Psoas muscle (tissue), 8 donors: ENCODE measurements at places on chromosomes 12 and 14.

DNA sequence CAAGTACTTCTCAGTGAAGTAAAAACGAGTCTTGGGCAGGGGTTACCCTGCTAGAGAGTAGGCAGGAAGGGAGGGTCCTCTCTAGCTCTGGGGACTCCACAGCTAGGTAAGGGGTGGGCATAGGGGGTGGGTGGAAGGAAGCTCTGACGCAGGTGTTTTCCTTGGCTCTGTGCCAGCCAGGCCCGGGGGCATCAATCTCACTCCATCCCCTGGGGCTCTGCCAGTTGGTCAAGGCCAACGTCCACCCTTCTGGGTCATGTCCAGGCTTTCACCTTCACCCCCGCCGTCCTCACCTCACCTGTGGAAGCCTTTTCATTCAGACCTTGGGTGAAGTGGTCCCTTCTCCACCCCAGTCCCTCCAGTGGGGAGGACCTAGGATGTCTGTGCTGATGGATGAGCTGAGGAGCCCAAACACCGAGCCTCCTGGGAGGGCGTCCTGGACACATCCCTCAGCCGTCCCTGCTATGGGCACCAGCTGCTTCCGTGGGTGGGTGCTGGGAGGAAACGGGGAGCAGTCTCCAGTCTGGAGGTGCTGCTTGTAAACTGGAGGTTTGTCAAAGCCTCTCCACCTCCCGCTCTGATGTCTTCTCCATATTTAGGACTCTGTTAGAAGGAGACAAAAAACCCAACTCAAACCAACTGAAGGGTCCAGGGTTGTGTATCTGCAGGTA is 71.5 kb upstream of the SFSWAP start:
- no peak for DNase-seq

- DNase-seq = no peak
Measured at GRCh38 chr12:25065035-25065434, 116.1 kb upstream of the BCAT1 start.

GRCh38 chr12:94536040-94536965 is 76.6 kb upstream of the CEP83 start:
- no peak for DNase-seq

DNA sequence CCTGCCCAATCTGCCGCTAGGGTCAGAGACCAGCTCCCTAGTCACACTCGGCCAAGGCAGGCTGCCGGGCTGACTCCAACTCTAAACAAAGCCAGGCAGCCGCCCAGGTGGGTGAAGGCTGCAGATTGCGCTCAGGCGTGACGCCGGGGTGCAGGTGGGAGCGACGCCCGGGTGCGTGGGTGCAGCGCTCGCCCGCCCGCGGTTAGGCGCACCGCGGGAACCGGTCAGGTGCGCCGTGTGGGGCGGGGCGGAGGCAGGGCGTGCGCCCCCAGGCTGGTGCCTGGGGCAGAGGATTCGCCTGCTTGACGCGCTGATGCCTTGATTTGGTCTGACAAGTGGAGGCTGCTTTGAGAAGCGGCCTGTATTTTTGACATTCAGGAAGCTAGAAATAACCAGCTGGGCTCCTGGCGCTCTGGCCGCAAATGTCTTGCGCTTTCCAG is 126.7 kb upstream of the HIF1A start:
- DNase-seq = no peak

GRCh38 chr12:55823419-55823818 is 5.6 kb downstream of the ORMDL2 start:
- no peak for DNase-seq

DNA sequence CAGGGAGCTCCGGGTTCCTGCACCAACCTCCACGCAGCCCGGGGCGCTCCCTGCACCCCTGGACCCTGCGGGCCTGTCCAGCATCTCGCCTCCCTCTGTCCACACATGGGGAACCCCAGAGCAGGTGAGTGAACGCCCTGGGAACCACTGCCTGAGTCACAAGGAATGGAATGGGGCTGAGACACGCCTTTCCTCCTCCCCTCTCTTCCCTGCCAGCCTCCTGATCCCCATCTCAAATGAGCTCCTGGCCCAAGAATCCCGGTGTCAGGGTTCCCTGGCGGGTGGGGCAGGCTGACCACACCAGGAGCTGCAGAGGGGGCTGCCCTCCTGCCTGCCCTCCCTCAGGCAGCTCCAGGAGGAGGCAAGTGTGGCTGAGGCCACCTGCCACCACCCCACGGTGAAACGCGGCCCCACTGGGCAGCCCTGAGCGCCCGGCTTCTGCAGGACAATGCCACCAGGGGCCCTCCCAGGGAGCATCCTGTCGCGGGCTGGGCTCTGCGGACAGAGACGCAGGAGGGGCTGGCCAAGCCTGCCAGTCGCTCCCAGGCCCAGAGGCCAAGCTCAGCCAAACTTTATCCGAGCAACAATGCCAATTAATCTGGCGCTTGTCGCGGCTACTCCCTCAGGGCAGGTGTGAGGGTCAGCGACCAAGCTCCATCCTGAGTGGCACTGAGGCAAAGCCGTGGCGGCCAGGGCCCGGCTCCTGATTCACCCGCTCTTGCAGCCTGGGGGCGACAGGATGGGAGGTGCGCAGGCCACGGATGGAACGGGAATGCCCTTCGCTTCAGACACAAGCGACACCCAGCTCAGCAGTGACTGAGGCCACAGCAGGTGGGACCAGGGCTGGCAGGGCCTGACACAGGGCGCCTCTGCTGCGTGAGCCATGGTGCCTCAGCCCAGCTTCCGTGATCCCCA is 44.3 kb downstream of the GALNT9 start:
- no peak for DNase-seq

DNA sequence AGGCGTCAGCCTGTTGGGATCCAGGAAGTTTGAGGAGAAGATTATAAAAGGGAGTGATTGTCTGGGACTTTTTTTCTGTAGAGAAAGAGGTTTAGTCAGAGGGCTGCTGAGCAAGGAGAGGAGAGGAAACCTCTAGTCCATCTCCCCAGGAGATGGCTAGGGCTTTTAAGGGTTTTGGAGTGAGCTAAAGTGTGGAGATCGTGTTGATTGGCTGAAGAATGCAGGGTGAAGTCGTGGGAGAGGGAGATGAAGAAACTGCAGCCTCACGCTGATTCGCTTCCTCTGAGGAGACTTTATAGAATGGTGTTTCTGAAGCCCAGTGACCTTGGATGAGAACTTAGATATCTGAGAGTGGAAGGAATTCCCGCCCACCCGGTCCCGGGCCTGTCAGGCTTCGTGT is 193.7 kb upstream of the PWP1 start:
- DNase-seq = no peak

DNA sequence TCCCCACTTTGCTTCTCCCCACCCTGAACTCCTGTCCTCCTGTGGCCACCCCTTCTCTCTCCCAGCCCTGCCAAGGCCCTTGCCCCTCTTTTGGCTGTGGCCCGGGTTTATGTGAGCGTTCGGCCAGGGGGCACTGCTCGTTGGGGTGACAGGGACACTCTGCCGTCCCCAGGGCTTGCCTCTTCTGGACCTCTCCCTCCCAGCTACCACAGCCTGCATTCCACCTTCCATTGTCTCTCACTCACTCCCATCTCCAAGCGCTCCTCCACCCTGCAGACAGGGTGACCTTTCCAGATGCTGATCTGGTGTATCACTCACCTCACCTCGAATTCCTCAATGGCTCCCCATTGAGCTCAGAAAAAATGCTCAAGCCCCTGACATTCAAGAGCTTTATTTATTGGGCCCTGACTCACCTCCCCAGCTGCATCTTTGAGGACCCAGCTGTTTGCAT is 1.4 kb downstream of the SERPINA9 start:
- DNase-seq = no peak

GRCh38 chr12:40225984-40226602 is 1.3 kb downstream of the LRRK2 start:
- DNase-seq = no peak

GRCh38 chr12:68139941-68140340 is 19.6 kb downstream of the IFNG start:
- no peak for DNase-seq

GRCh38 chr12:52035926-52036325 is 15.3 kb upstream of the NR4A1 start:
- no peak for DNase-seq

DNA sequence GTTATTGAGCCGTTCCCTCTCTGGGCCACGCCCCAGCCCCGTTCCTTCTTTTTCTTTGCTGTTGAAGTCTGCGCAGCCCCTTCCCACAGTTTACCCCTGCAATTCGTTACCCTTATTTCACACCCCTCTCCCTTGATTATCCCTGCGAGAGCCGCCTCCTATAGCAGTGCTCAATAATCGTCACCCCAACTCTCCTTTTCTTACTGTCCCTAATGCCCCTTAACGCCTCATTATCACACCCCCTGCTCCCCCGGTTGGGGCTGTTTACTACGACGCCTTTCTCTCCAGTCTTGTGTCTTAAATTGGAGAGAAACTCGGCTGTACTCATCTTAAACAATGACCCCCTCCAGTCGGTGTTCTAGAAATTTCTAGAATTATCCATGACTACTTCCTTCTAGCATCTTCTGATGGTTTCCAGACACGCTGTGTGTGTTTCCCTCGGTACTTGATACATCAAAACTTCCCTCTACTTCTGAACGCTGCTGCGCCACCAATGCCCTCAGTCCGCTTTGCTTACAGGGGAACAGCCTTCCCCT is 713 bp upstream of the FBXL14 start:
- no peak for DNase-seq

- DNase-seq = no peak
Measured at GRCh38 chr12:106084014-106084671, 54.6 kb downstream of the NUAK1 start.

DNA sequence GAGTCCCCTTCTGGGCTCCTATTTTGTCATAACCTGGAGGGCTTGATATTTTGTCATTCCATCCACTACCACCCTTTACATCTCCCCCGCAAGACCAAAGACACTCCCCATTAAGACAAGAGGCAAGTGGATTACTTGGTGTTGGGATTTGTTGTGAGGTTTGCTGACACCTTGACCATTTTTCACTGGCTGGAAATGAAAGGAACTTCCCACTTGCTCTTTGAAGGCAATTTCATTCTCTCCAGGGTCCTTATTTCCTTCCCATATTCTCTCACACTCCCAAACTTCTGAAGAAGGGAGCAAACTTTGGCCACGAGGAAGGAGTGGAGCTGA is 14.9 kb downstream of the AGAP2 start:
- DNase-seq = no peak

DNA sequence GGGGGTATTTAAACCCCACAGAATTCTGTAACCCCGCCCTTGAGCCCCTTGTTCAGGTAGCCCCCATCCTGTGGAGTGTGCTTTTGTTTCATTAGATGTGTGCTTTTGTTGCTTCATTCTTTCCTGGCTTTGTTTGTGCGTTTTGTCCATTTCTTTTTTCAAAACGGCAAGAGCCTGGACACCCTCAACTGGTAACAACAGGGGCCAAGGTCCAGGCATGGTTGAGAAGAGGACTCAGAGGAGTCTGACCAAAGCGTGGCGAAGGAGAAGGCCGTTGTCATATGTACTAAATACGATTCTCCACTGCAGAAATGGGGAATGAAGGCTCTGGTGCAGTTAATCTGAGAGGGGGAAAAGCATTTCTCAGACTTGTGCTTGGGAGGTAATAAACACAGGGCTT is 46.0 kb upstream of the GNPNAT1 start:
- DNase-seq = no peak

GRCh38 chr12:684416-684815 is 21.2 kb upstream of the NINJ2 start:
- DNase-seq = no peak

DNA sequence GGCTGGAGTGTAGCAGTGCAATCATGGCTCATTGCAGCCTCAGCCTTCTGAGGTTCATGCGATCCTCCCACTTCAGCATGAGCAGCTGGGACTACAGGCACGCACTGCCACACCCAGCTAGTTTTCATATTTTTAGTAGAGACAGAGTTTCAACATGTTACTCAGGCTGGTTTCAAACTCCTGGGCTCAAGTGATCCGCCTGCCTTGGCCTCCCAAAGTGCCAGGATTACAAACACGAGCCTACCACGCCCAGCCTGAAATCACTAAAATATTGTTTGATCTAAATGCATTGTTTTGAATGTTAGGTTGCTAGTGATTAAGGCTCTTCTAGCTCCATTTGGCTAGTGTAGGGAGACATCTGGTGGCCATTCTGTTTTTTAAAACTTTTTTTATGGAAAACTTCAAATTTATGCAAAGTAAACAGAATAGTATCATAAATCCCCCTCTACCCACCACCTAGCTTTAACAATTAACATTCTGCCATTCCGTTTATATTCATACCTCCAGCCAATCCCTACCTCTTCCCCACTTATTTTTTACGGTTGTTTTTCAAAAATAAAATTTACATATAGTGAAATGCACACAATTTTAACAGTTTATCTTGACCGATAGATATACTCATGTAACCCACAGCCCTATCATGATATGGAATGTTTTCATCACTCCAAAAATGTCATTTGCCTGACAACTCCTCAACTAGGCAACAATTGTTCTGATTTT is 37.8 kb downstream of the MYO1H start:
- DNase-seq = peak; percentile 61

- DNase-seq = no peak
Measured at GRCh38 chr12:499837-500458, 40.2 kb downstream of the B4GALNT3 start.

- DNase-seq = peak; percentile 72
Measured at GRCh38 chr12:120710031-120710804, at the start of gene UNC119B. UNC119B (plus strand) TSS chr12:120710458; CDS start chr12:120710475, 17 bp downstream.

DNA sequence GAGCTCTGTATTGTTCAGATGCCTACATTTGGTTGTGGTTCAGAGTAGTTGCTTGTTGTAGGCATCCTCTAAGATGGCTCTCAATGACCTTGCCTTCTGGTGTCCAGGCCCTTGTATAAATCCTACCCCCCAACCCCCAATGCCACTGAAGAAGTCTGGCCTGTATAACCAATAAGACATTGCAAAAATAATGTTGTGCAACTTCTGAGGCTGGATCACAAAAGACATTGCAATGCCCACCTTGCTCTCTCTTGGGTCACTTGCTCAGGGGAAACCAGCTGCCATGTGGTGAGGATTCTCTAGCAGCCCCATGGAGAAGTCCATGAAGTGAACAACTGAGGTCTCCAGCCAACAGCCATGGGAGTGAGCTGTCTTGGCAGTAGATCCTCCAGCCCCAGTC is 234.0 kb upstream of the TBX3 start:
- DNase-seq = no peak
